Fibroblast of upper back skin (primary cell): ENCODE measurements at places on chromosomes 3 and 15.
A peak's percentile ranks its signal among the peaks of the same experiment; 100 is the strongest.

- peak; percentile 39 for DNase-seq
These were observed 523.2 kb upstream of the ZNF717 start for GRCh38 chr3:76308541-76308940.

- DNase-seq: no peak
These were observed 172.7 kb downstream of the ZBTB20 start for GRCh38 chr3:114974387-114974786.

GRCh38 chr3:15356176-15356575 lies 23.8 kb upstream of the SH3BP5 start:
- peak; percentile 50 for DNase-seq

GRCh38 chr3:46854555-46854991 lies 8.7 kb downstream of the MYL3 start:
- DNase-seq: no peak

- no peak for DNase-seq
These were observed 2.0 kb downstream of the PPP1R14D start for GRCh38 chr15:40826423-40827075.

DNA sequence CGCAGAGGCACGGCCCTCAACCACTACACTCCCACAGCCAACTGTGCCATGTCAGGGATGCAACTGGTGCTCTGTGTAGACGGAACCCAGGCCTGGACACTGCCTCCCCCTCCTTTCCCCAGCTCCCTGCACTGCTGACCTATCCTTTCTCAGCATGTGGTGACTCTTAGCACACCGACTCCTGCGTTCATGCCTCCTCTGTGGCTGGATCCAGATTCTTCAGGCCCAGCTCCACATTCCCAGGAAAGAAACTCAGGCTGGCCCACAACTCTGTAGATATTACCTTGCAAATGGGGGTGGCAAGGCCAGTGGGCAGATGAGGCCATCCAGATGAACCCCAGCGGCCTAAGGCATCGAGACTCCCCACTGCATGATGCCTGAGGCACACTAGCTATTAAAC lies 272.7 kb downstream of the OCA2 start:
- DNase-seq: peak; percentile 51

GRCh38 chr15:26771578-26772153 lies 1.2 kb downstream of the GABRB3 start:
- peak; percentile 2 for DNase-seq

GRCh38 chr15:77865106-77865610 lies 212.4 kb downstream of the TBC1D2B start:
- no peak for DNase-seq

DNA sequence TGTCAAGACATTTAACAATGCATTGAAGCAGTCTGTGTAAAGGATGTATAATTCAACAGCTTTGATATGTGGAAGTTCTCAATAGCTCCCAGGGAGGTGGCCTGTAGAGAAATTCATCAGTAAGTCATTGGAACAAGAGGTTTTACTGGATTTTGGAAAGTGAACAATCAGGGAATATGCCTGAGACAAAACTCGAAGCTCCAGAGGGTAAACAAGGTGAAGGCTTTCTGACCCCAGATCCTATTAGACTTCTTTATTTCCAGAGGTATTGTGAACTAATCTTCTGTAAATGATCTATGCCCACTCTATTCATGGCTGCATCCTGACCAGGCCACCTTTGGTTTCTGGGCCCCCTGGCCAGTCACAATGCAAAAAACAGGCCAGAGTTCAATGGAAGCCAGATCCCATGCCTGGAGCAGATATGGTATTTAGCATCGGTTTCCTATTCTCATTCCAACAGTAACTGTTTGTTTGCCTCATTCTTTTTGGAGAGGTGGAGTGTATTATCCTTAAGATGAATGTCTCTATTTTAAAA lies 177.3 kb downstream of the SATB1 start:
- DNase-seq: no peak

GRCh38 chr3:50673931-50674330 lies 796 bp upstream of the DOCK3 start:
- no peak for DNase-seq

DNA sequence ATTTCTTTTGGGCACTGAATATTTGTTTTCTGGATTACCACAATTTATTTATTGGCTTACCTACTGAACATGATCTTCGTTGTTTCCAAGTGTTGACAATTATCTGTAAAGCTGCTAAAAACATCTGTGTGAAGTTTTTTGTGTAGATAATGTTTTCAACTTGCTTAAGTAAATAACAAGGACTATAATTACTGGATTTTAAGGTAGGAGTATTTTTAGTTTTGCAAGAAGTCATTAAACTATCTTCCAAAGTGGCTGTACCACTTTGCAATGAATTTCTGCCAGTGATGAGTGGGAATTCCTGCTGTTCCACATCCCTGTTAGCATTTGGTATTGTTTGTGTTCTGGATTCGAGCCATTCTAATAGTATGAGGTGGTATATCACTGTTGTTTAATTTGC lies 702.2 kb downstream of the MECOM start:
- DNase-seq: no peak

DNA sequence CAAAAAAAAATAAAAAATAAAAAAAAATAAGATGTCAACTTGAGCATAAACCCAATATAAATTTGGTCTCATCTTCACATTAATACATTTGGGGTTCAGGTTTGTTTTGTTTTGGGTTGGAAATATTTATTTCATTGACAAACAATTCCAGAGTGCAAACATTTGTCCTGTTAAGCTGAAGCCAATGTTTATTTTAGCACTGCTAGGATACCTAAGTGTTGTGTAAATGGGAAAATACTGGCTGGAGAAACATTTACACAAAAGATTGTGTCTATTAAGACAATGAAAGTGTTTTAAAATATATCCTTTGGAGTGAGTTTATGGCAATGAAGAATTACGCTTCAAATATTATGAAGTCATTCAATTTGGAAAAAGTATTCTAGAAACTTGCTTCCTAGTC lies 91.1 kb downstream of the MEIS2 start:
- no peak for DNase-seq

GRCh38 chr15:81312790-81313543 lies 11.0 kb downstream of the STARD5 start:
- peak; percentile 97 for DNase-seq

DNA sequence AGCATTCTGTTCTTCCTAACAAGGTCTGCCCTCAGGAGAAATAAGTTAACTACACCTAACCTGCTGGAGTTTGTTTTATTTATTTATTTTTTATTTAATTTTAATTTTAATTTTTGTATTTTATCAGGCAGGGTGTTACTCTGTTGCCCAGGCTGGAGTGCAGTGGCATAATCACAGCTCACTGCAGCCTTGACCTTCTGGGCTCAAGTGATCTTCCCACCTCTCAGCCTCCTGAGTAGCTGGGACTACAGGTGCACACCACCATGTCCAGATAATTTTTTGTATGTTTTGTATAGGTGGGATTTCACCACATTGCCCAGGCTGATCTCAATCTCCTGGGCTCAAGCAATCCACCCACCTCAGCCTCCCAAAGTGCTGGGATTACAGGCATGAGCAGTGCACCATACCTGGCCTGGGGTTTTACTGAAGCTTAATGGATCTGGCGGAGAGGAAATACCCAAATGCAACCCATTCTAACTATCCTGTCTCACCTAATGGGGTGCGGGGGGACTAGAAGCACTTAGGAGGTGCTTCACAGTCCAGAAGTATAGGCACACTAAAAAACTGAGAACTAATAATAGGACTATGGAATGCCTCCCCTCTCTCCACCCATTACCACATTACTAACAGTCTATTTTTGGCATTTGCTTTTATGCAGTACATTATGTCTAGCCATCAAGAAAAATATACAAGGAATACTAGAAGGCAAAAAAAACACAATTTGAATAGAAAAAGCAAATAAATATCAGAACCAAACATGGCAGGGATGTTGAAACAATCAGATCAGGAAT lies 61.4 kb downstream of the TTBK2 start:
- peak; percentile 5 for DNase-seq

DNA sequence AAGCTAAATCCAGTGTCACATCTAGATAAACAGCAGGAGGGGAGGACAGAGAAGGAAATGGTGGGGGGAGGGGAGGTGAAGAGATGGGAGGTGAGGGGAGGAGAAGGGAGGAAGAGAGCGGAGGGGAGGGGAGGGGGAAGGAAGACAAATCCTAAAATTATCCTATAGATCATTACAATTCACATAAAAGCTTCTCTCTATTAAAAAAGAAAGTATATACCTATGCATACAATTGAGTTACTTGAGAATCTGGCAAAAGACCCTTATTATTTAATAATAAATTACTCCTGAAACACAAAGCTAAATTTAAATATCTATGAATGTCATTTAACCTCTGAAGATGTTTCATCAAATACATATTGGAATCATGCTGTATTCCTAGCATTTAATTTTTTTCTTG lies 303.9 kb downstream of the MAGI1 start:
- DNase-seq: no peak
